Stimulated activated CD8-positive, alpha-beta memory T cell treated with anti-CD3 and anti-CD28 coated beads, Interleukin-4, amount 100 ng/mL, for 24 hours (primary cell): ENCODE measurements at places on chromosomes 4 and X.

- no peak for DNase-seq
Measured at GRCh38 chr4:173932701-173933100, 350.8 kb downstream of the FBXO8 start.

DNA sequence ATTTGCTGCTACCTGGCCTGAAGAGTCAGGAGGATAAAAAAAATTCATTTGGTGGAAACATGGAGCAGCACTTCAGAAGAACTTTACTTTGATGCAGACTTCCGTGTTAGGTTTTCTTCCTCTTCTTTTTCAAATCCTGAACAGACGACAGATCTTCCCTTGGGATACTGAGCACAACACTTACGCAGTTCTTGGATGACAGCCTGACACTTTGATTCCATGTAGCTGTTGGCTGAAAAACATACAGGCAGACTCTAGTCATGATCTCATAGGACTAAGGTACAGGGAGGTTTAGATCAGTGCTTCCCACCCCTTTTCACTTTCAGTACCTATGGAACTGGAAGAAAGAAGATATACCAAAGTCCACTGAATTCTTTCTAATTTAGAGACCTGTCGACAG lies 9.2 kb downstream of the CMC4 start:
- no peak for DNase-seq

DNA sequence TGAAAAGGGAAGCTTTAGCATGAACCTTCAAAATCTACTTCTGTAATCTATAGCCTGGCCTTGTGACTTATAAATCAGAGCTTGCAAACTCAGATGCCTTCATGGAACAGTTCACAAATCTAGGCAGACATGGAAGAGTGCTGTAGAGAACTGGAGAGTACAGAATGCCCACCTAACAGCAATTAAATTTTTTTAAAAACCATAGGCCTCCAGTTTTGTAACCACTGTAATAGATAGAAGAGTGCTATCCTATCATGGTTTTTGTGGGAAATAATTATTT lies 10.4 kb downstream of the MTMR1 start:
- DNase-seq, result no peak

DNA sequence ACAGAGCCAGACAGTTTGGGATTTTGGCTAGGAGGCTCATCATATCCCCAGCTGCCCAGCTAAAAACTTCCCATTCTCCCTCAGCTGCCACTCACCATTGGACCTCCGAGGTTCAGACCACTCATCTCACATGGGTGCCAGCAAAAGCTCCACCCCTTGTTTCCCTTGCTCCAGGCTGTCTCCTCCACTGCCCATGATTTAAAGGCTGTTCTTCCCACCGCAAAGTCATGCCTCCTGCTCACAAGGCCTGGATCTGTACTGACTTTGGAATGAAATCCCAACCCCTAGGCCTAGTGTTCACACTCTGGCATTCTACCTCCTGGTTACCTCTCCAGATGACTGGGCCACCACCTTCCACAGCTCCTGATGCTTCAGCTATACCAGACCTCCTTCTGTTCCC lies 142.2 kb upstream of the EOLA2 start:
- DNase-seq, result no peak
